ENCODE measurements at places on chromosomes 2 and 18.

DNA sequence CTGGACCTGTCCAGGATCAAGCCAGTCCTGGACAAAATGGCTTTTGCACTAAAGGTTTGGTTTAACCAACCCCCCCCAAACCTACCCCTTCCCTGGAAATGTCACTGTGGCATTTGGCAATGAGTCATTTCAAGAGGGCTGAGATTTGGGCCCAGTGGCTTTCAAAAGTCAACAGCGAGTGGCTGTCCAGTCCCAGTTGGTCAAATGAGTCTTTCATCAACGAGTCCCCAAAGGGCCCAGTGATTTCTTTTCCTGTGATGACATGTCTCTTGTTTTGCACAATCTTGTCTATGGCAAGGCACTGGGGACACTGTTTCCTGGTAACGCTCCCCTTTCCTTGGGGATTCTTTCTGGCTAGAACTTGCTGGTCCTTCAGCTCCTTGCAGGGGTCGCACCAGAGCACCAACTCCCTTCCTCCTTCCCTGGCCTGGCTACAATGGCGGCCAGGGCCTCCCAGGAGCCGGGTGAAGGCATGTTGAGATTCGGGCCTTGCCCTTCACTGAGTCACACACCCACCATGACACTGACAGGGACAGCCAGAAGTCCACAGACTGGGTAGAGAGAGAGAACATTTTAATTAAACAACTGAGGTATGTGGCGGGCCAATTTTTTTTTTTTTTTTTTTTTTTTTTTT, 87.2 kb downstream of the SMAD7 start:
- DNase-seq: no peak

DNA sequence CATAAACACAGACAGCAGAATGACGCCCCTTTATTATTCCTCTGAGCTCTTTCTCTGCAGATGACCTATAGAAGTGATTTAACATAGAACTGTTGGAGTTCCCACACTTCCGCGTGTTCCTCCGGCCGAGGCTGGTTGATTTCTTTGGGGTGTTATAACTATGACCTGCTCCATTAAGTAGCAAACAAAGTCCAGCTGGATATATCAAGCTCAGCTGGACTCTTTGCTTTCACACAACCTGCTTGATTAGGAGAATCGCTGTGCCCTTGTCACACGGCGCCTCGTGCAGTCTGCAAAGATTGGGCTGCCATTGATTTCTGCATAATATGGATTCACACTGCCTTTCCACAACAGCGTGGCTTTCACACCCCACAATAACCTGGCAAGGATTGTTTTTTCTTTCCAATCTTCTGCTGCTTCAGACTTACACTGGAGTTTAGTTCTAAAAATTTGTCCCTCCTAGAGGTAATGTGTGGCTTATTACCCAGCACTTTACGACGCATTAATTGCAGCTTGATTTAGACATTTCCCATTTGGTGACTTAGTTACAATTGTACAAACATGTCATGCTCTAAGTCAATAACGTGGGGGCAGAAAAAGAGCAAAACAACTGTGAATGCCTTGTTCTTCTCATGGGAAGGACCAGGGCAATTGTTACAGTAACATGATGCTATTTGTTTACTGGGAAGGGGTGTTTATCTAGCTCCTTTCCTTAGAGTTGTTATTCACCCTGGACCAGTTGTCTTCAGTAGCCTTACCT, 485.7 kb downstream of the TXNL1 start:
- no peak for DNase-seq

GRCh38 chr2:207448006-207448405, 81.8 kb upstream of the CREB1 start:
- no peak for DNase-seq

DNA sequence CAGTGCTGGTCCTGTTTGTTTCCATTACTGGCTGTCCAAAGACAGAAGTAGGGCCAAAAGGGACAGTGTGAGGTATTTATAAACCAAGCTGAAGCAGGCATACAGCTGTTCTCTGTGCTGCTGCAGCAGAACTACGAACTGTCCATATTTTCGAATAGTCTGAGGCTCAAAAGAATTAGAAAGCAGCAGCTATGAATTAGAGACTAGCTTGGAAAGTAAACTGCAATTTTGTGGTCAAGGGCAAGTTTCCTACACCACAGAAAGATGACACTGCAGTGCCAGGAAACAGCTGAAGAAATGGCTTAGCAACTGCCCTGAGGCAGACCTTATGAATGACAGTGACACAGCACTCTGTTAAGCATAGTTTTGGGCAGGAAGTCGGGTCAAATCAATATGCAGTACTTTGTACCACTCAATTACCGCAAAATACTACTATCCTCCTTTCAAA, 125.3 kb downstream of the TMEM131 start:
- peak; percentile 94 for DNase-seq

GRCh38 chr2:239455436-239456203, 54.8 kb upstream of the HDAC4 start:
- DNase-seq: no peak

DNA sequence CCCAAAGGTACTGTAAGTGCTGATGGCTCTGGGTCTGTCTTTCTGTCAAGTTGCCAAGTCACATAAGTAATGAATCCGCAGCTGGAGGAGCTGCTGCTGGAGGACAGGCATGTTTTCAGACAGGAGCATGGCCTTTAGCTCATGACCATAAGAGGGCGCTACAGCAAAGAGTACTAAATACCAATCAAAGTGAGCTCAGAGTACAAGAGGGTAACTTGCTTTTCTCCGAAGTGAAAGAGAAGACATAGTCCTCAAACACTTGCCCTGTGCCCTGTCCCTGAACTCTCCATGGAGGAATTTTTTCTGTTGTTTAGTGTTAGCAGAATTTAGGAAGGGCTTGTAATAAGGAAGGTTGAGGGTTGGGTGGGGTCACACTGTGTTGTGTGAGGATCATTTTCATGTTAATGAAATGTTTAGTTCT, 58.0 kb upstream of the EML6 start:
- DNase-seq: peak; percentile 72

DNA sequence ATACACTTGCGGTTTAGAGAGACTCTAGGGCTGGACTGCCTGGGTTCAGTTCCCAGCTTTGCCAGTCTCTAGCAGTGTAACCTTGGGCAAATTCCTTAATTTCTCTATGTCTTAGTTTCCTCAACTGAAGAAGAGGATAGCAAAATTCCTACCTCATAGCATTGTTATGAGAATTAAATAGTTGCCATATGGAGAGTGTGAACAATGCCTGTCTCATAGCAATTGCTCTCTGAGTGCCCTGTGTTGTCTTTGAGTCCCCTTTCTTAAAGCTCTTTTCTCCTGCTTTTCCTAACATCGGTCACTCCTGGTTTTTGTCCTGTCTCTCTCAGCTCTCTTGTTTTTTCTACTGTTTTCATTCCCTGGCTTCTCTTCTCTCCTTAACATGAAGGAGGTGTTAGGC, 116.8 kb upstream of the ALPP start:
- DNase-seq: no peak

GRCh38 chr2:49754381-49754780, 600.1 kb upstream of the FSHR start:
- DNase-seq: no peak

DNA sequence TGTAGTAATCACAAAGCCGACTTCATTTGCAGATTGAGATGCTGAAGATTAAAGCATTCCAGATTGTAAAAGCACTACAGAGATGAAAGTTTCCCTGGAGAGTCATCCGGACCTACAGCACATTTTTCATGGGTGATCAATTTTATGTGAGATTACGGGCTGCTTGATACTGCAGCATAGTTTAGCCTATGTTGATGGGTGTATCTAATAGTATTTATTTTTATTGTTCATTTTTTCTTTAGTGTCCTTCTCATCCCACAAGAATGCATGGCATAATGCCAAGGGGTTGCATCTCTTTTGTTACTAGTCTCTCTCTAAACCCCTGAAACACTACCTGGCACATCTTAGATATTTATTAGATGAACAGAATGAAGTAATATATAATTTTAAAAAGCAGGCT, 240.4 kb downstream of the MBD2 start:
- no peak for DNase-seq

- no peak for DNase-seq
Observed at GRCh38 chr2:154697418-154698252, 860 bp upstream of the KCNJ3 start.

GRCh38 chr2:68784915-68785314, 50.3 kb downstream of the ARHGAP25 start:
- no peak for DNase-seq

DNA sequence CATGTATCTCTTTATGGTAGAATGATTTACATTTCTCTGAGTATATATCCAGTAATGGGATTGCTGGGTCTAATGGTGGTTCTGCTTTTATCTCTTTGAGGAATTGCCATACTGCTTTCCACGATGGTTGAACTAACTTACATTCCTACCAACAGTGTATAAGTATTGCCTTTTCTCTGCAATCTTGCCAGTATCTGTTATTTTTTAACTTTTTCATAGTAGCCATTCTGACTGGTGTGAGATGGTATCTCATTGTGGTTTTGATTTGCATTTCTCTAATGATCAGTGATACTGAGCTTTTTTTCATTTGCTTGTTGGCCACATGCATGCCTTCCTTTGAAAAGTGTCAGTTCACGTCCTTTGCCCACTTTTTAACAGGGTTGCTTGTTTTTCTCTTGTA, 55.1 kb downstream of the CYTIP start:
- DNase-seq: no peak

GRCh38 chr2:71791501-71792135, 338.3 kb downstream of the DYSF start:
- DNase-seq: no peak

DNA sequence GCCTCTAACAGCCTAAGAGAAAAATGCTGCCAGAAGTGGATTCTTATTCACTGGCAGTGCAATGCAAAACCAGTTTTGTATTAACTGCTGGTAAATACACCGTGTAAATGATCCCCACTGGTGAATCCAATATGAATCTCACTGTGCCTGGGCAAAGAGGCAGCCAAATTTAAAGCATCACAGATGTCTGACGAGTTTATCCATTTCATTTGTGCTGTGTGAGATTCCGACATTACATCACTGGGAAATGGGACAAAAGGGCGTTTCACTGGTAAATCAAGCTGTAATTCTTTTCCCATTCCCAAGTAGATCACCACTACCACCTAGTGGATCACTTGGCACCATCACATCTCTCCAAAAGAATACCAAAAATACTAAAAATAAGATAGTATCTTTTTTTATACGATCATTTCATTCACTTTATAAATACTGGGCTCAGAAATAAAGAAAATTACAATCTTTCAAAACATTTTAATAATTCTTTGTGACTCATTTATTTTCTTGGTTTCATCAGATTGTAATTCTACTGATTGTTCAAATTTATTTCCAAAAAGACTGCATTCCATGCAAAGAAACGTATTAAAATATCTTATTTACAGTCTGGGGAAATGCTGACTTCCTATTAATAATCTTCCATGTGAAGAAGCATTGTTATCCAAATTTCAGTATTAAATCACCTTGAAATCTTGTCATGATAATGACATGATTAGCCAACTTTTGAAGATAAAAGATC, 125.6 kb downstream of the GRB14 start:
- peak; percentile 33 for DNase-seq
